ENCODE measurements at places on chromosomes 12 and 14. TPM values are rescaled to one million over a fixed set of nuclear protein-coding genes. Genes with fewer than 3 reads are reported as not detected.

GRCh38 chr12:117408161-117408791 is 46.9 kb upstream of the NOS1 start:
- DNase-seq, result peak; percentile 72

DNA sequence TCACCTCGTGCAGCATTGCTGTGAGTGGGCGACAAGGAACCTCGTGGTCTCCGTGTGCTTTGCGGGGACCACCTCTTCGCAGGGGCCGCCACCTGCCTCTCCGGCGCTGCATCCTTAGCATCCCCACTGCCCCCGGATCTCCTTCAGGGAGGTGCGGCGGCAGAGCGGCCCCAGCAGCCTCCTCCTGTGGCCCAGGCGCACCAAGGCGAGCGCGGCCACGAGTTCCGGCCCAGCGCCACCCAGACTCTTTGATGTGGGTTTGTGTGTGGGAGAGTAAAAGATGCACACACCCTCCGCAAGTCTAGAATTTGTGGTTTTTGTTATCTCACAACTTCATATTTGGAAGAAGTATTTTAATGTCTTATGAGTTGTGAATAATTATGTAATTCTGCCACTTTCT is 118.8 kb upstream of the DIO3 start:
- no peak for DNase-seq

The SOS2 gene
- total RNA-seq, result 33.0 TPM

The APAF1 gene
- 14.6 TPM for total RNA-seq

- no peak for DNase-seq
Measured at GRCh38 chr14:75249251-75249957, 29.2 kb upstream of the FOS start.

DNA sequence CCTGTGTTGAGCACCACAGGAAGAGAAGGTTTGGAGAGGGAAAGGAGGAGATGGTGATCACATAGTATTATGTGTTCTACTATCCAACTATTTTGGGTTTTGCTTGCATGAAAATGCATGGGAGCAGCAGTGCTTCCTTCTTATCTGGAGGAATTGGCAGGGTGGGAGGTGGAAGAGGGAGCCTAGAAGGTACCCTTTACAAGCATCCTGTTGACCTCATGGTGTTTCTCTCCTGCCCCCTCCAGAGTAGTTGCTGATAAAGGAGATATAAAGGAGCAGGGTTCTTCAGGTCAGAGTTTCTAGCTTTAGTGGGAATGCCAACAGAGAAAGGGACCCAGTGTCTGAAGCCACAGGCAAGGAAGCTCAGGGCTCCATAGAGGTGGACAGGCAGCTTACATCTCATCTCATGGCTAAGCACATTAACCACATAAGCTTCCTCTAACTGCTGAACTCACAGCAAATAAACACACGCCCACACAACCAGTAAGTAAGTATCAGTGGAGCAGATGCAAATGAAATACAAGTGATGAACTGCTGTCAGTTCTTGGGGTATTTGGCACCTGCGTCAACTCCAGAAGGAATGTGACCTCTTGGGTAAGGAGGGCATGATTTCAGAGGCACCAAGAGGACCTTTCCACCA is 174.2 kb upstream of the SLC38A2 start:
- no peak for DNase-seq

- no peak for DNase-seq
Measured at GRCh38 chr14:37844614-37845013, 249.2 kb downstream of the TTC6 start.

The OTOGL gene
- total RNA-seq, result not detected

The NEUROD4 gene
- total RNA-seq, result not detected

GRCh38 chr12:74317078-74317601 is 220.5 kb upstream of the ATXN7L3B start:
- DNase-seq, result no peak

DNA sequence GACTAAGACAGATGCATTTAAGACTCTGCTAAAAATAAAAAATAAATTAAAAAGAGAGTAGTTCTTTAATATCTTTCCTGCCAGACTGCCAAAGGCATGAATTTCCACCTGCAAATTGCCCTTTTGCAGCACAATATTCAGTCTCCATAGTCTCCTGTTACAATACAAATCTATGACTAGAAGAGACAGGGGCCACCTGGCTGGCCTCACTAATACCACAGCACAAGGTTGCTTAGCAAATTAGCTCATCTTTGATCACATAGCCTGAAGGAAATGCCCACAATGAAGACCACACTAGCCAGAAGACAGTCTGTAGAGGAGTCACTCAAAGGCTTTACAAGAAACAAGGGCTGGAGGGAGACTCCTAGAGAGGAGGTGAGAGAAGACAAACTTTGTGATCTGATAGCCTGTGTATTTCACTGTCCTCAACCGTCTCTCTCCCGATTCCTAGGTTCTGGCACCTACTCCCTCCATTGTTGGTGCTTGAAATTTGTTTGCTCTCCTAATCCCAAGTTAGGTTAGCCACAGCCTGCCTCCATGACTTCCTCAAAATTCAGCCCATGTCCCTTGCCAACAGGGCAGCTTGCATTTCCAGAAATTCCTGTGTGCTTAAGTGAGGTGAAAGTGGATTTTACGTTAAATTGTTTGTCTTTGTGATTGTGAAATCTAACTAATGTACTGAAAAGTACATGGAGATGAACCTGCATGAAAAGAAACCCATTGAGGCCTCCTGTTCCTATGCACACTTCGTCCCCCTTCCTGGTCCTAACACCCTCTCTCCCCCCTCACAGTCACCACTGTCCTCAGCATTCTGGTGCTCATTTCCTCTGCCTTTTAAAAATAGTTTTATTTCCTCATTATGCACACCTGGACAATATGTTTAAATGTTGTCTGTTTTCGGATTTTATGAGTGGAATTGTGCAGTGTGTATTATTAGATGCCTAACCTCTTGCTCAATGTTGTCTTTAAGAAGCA is 88.7 kb upstream of the PLXNC1 start:
- no peak for DNase-seq

The LMNTD1 gene
- total RNA-seq, result not detected

DNA sequence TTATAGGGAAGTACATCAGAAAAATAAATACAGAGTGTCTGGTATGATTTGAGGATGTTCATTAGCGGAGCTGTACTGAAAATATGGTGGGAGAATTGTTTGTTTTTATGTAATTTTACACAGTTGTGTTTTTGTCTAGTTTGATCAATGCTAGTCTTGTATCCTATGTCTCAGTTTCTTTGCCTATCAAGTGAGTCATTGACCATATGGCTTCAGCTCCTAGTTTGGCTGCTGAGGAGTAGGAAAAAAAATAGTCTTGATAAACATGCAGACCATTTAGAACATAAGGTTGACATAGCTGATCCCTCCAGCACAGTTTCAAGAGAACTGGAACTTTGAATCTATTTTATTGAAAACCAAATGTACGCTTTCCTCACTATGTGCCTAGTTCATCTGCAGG is 1292.1 kb upstream of the FLRT2 start:
- DNase-seq, result no peak

DNA sequence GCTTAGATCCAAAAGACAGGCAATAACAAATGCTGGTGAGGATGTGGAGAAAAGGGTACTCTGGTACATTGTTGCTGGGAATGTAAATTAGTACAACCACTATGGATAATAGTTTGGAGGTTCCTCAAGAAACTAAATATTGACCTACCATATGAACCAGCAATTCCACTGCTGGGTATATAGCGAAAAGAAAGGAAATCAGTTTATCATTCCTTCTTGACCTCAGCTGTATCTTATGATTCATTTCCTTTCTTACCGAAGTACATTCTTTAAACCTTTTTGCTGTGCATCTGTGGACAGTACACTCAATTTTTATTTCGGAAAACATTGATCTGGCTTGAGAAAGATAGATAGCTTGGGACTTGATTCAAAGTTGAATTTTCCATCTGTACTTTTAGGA is 183.2 kb upstream of the LRFN5 start:
- DNase-seq, result no peak

The PIWIL1 gene
- not detected for total RNA-seq

DNA sequence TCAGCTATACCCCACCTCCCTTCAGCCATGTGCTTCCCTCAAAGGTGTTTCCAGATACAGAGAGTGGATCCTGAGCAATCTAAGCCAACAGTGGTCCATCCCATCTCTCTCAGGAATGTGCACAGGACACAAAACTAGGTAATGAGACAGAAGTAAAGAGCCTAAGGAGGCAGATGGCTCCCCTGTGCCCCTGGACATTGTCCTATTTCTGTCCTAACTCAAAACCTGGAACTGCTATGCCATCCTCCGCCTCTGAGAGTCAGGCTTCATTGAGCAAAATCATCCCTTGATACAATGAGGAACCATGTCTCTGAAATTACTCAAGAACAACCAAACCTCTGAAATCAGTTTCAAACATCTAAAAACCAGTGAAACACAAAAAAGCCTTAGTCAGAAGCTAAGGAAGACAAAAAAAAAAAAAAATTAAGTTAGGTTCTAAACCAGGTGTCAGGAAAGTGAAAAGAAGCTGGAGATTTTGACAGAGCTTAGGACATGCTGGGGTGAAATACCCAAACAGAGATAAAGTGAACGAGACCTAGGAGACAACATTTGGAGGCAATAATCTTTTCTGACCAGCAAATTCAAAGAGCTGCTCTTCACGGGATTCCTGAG is 200.3 kb upstream of the PLEKHG7 start:
- DNase-seq, result no peak

DNA sequence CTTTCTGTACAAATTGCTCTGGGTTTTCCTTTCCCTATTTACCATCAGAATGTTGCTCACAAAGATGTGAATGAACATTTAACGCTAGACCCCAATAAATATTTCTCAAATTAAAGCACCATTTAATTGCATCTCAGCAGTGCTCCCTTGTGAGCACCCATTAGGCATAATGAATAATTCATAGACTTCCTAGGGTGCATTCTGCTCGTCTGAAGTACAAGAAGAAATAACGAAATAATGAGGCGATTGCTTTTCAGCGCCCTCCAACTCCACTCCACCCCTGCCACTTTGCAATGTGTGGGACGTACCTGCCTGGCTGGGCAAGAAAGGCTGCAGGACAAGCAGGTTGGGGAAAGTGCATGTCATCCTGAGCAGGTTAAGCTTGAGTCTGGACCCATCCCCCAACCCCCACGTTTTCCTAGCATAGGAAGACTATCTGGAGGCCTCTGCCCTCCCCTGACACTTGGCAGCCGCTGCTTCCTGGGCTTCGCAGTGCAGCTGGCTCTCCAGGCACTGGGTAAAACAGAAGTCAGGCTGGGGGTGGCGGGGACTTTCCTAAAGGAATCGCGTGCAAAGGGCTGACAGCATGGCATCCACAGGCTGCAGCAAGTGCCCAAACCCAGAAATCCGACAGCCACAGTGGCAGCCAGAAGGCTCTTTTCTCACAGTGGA is 253.7 kb downstream of the DUSP6 start:
- DNase-seq, result no peak

DNA sequence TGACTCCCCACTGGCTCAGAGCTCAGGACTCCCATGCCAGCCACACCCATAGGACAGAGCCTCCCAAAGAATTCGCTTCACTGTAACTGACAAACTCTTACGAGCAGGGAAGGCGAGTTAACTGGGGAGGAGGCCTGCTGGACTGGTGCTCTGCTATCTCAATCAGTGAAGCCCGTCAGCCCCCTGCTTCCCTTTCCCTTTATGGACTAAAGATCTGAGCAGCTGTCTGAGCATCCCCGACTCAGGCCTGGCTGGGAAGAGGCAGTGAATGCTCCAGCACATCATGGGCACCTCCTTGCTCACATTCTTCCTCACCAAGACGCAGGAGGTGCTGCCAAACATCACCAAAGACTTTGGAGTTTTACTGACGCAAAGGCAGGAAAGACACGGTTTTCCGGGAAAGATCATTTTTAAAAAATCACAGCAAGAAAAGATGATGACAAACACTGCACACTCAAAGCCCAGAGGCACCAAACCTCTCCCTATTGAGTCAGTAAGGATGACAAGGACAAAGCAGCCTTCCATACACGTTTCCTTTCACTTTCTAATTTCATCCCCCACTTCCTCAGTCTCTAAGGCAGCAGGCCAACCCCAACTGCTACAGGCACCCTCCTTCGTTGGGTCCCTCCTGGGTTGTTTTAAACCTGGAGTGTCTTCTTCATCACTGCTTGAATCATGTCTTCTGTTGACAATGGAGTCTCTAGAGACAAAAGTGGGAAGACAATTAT is 45.0 kb upstream of the P2RX7 start:
- DNase-seq, result peak; percentile 53

DNA sequence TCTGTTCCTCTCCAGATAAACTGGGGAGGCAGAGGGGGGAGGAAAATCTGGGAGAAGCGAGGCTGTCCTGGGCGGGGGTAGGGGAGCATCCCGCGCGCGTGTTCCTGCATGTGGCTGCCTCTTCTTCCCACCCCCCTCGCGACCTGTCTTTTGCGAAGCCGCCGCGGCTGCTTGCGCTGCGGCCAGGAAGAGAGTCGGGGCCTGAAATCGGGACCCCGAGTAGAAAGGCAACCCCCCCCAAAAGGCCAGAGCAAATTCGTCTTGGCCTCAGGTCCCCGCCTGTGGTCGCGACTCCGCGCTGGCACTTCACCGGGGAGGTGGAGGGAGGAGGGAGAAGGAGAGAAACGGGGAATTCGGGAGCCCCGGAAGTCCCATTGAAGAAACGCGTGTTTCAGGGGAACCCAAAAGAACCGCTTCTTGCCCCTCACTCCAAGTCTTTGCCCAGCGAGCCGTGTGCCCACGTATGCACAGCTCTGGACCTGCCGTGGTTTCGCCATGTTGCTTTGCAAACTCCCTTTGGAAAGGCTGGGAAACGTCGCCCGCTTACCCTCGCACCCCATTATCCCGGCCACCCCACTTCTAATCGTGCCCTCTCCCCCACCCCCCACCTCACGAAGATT is 944 bp downstream of the CCND2 start:
- DNase-seq, result no peak

- DNase-seq, result no peak
Measured at GRCh38 chr14:76779221-76780057, 18.2 kb downstream of the VASH1 start.

GRCh38 chr12:109346920-109347319 is 780 bp upstream of the MYO1H start:
- DNase-seq, result no peak

The P2RX2 gene
- not detected for total RNA-seq

The CIROP gene
- not detected for total RNA-seq

GRCh38 chr12:123531091-123531490 is 2.4 kb downstream of the RILPL1 start:
- DNase-seq, result no peak

The ARMH4 gene
- total RNA-seq, result 3.4 TPM

DNA sequence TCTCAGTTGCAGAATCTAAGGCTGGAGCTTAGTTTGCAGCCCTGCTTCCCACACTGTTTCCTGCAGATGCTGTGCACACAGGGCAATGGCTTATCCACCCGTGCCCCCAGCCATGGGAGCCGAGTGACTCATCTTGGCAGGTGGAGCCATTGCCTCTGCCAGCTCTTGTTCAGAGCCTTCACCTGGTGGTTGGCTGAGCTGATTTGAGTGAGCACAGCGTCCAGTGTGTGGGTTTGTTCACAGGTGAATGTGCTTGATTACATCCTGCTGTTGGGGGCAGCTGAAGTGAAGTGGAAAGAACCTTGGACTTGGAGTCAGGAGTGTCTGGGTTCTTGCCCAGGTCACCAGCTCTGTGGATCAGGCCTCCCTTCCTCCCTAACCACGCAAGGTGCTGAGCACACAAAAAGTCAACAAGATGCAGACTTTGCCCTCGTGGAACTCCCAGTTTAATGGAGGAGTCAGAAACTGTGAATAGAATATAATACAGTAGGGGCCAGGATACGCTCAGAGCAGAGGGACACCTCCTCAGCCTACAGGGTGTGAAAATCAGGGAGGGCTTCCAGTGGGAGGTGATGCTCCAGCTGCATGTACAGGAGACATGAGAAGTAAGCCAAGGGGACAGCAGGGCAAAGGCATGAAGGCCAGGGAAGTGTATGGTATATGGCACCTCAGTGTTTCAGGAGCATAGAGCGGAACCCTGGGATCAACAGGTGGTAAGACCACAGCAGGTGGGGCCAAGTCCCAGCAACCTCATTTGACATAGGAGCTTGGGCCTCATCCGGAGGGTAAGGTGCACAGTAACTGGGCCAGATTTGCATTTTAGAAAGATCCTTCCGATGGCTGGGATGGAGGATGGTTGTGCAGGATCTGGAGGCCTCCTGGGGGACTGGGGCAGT is 22.8 kb downstream of the JDP2 start:
- DNase-seq, result no peak
